ENCODE measurements at places on chromosomes 16 and 17.

DNA sequence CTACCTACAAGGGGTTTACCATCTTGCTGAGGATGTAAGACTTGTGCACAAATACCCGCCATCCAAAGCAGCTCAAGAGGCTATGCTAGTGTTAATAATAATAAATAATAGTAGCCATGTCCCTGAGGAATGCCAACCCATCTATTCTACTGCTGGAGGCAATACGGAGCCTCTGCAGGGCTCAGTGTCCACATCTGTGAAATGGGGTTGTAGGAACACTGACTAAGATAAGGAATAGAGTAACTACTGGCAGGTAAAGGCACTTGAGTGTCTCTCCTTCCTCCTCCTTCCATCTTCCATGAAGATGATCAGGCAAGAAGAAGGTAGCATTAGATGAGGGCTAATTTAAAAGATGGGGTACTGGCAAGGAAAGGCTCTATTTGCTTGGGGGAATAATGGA lies 295.3 kb downstream of the SLC39A11 start:
- no peak for DNase-seq

DNA sequence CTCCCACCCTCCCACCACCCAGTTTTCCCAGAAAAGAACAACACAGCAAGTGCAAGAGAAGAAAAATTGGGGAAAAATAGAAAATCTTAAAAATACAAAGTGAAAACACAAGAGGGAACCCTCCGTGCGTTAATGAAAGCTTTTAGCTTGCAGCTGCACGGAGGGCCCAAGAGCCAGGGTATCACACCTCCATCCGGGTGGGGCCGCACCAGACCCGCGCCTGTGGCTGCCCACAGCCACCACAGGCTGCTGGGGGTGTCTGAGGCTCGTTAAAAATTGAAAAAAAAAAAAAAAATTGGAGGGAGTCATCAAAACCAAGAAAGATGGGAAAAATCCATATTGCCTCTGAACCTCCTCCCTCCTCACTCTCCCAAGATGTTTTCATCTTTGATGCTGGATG lies 18.6 kb downstream of the ENGASE start:
- no peak for DNase-seq

DNA sequence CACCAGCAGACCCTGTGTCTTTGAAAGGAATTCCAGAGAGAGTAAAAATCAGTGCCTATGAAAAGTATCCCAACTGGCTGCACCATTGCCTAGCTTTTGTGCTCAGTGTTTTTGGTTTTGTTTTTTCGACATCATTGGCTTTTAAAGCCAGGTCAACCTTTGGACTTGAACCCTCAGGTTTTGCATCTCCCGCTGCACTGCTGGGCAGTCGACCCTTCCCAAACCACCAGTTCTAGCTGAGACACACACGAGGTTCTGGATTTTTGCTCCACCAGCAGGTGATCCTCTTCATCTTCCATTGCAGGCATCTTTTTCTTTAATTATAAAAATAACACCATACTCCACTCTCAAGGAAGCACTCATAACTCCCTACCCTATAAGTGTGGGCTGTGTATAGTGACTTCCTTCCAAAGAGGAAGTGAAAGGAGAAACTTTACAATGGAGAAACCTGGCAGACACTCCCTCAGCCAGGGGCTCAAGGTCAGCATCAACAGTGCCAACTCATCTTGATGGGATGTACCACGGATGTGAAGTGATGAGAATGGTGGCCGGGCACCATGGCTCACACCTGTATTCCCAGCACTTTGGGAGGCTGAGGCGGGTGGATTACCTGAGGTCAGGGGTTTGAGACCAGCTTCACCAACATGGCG lies 57.8 kb downstream of the BMERB1 start:
- no peak for DNase-seq

DNA sequence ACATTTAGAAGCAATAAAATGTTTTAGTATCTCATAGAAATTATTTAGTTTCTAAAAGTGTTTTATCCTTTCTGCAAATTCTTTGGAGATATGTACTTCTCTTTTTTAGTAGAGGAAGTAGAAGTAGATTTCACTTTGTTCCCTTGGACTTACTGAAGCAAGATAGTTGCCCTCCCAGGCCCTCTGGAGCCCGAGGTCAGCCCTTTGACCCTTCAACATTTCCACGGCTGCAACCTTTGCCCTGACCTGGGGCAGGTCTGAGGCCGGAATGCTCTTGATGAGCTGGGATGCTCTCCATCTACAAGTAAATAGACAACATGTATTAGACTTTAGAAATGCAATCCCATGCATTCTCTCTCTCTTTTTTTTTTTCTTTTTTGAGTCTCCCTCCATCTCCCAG lies 167.5 kb downstream of the CDK5R1 start:
- DNase-seq = no peak

GRCh38 chr17:44589316-44590071 lies 32.2 kb downstream of the FZD2 start:
- DNase-seq = peak; percentile 42

GRCh38 chr16:20899477-20900298 lies 470 bp downstream of the DCUN1D3 start:
- DNase-seq = no peak

GRCh38 chr17:48202959-48203358 lies 95.4 kb downstream of the SNX11 start:
- no peak for DNase-seq

DNA sequence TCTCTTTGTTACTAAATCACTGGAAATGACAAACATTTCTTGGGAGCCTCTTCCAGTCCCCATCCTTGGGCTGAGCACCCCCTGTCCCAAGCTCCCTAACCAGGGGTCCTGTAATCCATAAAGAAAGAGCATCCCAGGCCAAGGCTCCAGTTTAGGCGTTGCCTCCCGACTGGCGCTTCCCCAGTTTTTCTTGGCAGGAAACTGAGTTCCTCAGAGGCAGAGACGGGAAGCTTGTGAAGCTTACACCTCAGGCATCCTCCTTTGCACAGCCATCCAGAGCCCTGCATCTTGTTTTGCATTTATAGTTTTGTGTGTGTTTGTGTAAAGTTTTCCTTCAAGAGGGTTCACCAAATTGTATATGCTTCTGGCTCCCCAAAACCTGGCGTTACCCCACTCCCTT lies 7.1 kb downstream of the COPZ2 start:
- DNase-seq = peak; percentile 64

DNA sequence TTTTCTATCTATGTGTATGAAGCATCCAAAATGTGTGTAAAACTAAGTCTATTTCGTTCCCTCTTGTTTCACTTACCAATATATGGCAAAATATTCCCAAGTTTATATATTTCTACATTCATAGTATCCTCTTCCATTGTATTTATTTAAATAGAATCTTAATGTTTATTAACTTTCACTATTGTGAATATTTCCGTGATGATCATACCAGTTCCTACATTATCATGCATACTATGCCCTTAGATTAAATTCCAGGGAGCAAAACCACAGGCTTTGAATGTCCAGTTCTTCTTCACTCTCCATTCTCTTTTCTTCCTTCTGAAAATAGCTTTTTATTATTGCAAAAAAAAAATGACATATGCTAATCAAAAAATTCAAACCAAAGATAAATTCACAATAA lies 4.0 kb downstream of the MAP2K6 start:
- DNase-seq = no peak

DNA sequence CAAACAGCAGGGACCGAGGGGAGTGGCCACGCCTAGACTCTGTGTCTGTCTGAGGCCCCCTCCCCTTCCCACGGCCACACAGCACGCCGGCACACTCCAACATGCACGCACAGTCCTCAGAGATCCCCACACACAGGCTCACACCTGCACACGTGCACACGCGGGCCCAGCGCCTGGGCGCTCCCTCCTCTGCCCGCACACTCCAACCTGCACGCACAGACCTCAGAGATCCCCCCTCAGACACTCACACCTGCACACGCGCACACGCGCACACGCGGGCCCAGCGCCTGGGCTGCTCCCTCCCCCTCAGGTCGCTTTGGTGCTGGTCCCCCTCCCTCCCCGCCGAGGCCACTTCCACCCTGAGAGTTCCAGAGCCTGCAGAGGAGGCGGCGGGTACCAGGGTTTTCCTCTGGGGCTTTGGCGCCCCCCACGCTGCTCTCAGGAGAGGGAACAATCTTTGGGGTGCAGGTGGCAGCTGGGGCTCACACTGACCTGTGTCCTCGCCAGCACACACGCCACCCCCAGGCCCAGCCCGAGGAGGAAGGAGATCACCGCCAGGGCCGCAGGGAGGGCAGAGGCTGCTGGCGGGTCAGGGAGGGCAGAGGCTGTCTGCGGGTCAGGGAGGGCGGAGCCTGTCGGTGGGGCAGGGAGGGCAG lies 1.6 kb downstream of the CD7 start:
- no peak for DNase-seq

GRCh38 chr16:15564604-15565339 lies 78.2 kb downstream of the MARF1 start:
- DNase-seq = no peak

- DNase-seq = no peak
Measured at GRCh38 chr17:1130191-1130590, 49.6 kb downstream of the ABR start.

- DNase-seq = no peak
Measured at GRCh38 chr16:77219437-77219836, 20.2 kb downstream of the SYCE1L start.

- DNase-seq = peak; percentile 11
Measured at GRCh38 chr17:82655038-82655479, 6.8 kb upstream of the WDR45B start.

Data from cardiac fibroblast (primary cell).